ENCODE measurements at places on chromosomes 3 and 15.

GRCh38 chr3:63405882-63406281 is 127.8 kb downstream of the SYNPR start:
- no peak for DNase-seq

GRCh38 chr3:125055331-125055912 is 375 bp downstream of the HEG1 start:
- peak; percentile 30 for DNase-seq

GRCh38 chr15:94858920-94859319 is 627.6 kb downstream of the MCTP2 start:
- DNase-seq = no peak

GRCh38 chr3:31319332-31319731 is 213.4 kb upstream of the STT3B start:
- DNase-seq = no peak

GRCh38 chr15:63860155-63860554 is 26.4 kb upstream of the HERC1 start:
- DNase-seq = no peak

- no peak for DNase-seq
Observed at GRCh38 chr3:171347301-171348039, 112.7 kb downstream of the TNIK start.

- DNase-seq = no peak
Observed at GRCh38 chr3:81778678-81779182, 17.3 kb upstream of the GBE1 start.

DNA sequence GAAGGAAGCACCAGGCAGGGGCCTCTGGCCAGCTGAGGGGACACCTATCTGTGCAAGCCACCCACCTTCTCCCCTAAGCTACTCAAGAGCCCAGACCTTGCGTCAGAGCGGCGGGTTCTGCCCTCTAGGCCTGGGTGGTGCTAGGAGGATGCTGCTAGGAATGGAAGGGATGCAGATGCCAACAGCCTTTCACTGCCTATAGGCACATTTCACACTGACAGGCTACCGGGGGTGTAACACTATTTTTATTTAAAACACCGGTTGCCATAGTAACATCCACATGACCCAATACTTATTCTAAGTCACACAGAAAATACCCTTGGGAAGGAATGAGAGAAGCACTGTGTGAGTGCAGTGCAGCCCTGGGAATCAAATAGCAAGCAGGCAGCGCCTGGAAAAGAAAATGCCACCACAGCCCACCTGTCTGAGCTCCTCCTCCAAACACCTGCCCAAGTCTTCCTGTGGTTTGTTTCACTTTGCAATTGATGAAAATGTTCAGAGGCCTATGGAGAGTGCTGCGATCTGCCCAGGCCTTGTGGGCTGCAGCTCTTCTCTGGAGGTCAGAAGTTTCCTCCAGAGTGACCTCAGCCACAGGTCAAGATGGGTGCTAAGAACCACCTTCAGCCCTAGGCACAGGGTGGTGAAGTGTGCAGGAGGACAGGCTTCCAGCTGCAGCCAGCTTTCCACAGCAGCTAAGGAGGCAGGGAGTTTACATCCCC is 113.5 kb upstream of the TOPAZ1 start:
- DNase-seq = no peak

GRCh38 chr3:13483286-13483685 is 3.2 kb downstream of the HDAC11 start:
- no peak for DNase-seq

DNA sequence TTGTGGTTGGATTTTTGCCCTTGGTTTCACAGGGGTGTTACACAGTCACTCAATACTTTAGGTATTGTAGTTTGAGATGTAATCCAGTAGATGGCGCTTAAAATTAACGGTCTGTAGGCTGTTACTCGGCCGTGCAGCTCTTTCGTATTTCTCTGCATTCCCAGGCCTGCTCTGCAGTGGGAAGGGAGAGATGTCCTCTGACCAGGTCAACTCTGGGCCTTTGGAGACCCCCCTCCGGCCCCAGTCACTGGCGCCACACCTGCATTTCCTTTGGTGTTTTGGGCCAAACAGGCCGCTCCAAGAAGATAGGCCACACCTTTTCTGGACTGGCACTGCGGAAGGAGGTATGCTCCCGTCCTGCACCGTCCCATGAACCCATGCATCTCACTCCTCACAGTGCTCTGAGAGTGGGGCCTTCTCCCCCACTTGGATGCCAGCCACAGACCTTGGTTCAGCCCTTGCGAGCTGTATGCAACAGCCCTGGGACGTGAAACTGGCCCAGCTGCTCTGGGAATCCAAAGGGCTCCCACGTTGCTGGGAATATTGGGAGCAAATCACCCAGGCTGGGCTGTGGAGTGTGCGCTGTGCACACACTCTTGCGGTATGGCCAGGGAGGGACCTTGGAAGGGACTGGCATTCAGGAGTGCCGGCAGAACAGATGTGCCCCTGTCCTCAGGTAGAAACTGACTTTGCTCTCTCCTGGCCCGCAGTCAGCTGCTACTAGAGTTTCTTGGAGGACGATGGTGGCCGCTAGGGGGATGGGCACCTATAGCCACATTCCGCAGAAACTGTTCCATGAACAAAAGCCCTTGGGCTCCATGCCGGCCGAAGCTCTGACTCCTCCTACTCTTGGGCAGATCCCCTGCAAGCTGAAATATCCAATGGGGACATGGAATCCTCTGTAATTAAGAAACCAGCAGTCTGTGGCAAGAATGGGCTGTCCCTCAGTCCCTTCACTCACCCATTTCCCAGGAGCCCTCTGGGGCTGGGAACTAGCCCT is 410.5 kb upstream of the CADM2 start:
- DNase-seq = no peak

DNA sequence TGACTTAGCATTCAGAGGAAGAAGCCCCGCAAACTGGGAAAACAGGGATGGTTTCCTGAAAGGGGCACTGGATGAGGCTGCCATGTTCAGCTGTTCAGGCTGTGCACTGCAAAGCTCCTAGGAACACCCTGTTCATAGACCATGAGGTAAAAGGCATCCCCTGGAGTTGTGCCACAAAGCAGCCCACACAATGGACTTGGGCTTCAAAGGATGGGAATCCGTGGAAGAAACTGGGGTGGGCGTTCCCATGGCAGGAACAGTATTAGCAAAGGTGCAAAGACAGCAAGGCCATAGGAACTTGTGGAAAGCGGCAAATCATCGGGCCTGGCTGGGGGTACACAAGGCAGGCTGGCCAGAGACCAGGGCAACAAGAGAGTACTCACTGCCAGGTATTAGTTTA is 8.9 kb downstream of the OXTR start:
- no peak for DNase-seq

All from AG08395 (cell line).